ENCODE measurements at places on chromosomes 6 and 20. TPM values are rescaled to one million over a fixed set of nuclear protein-coding genes. Genes with fewer than 3 reads are reported as not detected.

The PXMP4 gene
- 9.1 TPM for polyA plus RNA-seq

The UBE2V1 gene
- polyA plus RNA-seq = 128 TPM

The DLK2 gene
- polyA plus RNA-seq = 0.74 TPM

The RNF182 gene
- polyA plus RNA-seq = not detected

The LPA gene
- polyA plus RNA-seq = not detected

The SDHAF4 gene
- 5.7 TPM for polyA plus RNA-seq

The ETV7 gene
- polyA plus RNA-seq = 1.1 TPM

Data from naive thymus-derived CD4-positive, alpha-beta T cell (primary cell).